Endothelial cell (in vitro differentiated cells): ENCODE measurements at places on chromosomes 7 and 10.

- DNase-seq = no peak
These were observed 1.9 kb upstream of the NEBL start for GRCh38 chr10:20898866-20899535.

- DNase-seq = no peak
These were observed 46.1 kb upstream of the FMC1 start for GRCh38 chr7:139294951-139295575.

DNA sequence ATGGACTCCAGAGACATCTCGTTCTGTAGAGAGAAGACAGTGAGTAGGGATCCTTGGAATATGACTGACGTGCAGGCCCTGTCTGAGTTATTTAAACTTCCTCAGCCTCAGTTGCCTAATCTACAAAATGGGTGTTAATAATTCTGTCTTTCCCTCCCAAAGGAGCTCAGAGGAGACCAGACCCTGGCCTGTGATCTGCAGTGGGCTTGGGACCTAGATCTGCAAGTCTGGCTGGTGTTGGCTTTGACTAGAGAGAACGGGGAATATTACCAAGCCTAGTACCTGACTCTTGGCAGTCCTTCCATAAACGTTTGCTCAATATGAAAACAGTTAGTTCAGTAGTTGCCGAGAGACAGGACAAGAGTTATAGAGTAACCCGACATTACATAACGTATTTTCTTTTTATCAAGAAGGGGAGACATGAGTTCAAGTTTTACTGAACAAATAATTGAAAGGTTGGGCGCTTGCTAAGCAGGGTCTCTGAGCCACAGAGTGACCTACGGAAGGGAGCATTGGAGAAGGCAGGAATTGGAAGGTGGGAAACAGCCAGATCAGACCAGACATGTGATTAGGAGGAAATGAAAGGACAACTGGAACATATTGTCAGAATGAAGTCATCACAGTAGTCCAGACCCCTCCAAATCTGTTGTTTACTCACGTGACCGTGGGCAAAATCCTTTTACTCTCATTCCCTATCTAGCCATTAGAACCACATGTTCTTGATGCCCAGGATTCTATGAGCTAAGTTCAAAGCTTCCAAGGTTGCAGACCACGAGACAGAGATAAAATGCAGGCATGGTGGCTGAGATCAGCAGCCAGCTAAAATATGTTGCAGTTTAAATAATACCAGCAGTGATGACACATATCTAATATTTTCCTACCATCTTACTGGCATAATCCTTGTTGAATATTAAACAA is 10.9 kb upstream of the CYP3A4 start:
- no peak for DNase-seq

GRCh38 chr7:96300986-96301385 is 20.9 kb downstream of the SLC25A13 start:
- no peak for DNase-seq

DNA sequence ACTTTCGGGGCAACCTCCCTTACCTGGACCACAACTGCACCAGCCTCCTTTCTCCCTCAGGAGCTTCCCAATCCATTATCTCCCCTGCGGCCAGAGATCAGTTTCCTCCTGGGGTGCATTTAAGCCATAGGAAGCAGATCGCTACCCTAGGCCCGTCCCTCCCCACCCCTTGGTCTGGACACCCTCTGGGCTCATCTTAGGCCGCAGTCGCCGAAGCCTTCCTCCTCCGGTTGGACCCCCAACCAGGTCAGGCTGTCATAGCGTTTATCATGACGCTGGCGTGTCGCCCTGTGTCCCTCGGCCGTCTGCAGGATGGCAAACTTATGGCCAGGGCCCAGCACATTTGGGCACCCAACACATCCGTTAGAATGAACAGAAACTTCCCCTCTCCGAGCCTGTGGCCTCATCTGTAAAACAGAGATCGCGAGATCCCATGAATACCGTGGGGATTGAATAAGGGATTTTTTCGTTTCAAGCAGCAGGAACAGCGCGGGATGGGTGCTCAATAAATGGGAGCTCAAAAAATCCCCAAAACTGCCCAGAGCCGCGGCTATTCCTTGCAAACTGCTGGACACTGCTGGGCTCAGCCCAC is 669 bp upstream of the AP5Z1 start:
- no peak for DNase-seq

- no peak for DNase-seq
These were observed 29.2 kb downstream of the DLD start for GRCh38 chr7:107920048-107920772.

- DNase-seq = no peak
These were observed 307.3 kb downstream of the SORCS1 start for GRCh38 chr10:106857213-106857612.

- no peak for DNase-seq
These were observed 14.2 kb upstream of the PDCD4 start for GRCh38 chr10:110857265-110858171.

DNA sequence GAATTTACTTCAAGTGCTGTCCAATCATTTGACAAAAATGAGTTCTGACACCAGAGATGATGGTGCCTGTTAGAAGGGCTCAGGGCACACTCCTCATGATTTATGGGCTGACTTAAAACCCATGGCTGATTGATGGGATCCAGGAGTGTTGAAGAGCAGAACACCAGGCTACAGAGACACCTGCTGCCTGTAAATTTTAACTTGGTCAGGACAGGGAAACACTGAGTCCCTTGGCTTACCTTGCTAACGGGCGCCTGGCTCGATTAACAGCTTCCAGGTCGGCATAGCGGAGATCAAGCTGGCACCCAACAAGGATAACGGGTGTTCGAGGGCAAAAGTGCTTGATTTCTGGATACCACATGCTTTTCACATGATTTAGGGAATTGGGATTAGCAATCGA is 51.4 kb downstream of the RHOBTB1 start:
- DNase-seq = no peak

DNA sequence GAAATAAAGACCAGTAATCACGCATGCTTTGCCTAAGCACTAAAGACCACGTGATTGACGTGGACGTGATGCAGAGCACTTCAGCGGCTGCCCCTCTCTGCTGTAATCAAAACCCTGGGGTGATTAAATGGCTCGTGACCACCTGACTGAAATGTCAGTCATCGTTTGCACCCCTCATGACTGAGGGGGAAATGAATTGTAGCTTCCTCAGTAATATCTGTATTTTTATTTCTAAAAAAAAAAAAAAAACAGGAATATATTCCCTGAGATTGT is 148.1 kb upstream of the RSU1 start:
- DNase-seq = no peak

DNA sequence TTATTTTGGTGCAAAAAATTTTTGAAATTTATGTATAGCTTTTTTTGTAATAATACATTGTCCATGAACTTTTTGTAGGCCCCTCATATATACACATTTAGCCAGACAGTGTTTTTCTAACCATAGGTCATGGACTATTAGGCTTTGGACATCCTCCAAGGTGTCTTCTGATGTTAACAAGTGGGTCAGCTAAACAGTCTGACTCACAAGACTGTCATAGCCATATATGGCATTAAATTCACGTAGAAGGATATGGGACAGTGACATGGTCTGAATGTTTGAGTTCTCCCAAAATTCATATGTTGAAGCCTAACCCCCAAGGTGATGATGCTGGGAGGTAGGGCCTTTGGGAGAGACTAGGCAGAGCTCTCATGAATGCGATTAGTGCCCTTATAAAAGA is 14.0 kb upstream of the NUB1 start:
- no peak for DNase-seq

- DNase-seq = no peak
These were observed 164.1 kb upstream of the C1GALT1 start for GRCh38 chr7:7018290-7018689.

- DNase-seq = no peak
These were observed 721.9 kb downstream of the TNS3 start for GRCh38 chr7:46859963-46860475.

- peak; percentile 84 for DNase-seq
These were observed 375.0 kb downstream of the TYW1 start for GRCh38 chr7:67371429-67372305.

DNA sequence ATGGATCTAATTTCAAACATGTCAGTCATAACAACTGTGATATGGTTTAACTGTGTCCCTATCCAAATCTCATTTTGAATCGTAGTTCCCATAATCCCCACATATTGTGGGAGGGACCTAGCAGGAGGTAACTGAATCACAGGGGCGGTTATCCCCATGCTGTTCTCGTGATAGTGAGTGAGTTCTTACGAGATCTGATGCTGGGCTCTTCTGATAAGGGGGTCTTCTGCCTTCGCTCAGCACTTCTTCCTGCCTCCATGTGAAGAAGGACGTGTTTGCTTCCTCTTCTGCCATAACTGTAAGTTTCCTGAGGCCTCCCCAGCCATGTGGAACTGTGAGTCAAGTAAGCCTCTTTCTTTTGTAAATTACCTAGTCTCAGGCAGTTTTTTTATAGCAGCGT is 138.0 kb upstream of the PCGF5 start:
- no peak for DNase-seq

DNA sequence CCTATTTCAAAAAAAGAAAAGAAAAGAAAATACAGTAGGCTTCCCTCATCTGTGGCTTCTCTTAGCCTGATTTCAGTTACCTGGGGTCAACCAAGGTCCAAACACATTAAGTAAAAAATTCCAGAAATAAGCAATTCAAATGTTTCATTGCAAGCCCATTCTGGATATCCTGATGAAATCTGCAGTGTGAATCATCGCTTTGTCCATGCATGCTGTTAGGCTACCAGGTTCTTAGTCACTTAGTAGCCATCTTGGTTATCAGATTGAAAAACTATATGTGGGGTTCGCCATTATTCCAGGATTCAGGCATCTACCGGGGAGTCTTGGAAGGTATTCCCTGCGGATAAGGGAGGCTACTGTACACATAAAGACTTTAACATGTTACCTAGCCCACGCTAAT is 991 bp upstream of the FAM204A start:
- DNase-seq = no peak
